ENCODE measurements at places on chromosomes 11 and 22.

DNA sequence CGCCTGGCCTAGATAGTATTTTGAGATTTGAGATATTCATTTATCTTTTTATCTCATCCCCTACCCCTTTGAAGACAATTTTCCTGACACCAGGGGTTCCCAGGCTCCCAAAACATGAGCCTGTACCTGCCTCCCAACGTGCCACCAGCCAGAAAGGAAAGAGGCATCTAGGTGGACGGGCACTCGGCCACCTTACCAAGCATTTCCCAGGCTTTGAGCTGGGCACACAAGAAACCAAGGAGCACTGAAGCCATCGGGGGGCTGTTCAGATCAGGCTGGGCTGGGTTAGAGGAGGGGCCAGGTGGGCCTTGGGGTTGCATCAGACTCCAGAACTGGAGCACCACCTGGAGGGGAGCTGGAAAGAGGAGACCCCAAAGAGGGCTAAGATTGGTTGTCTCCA, 28.5 kb upstream of the BAIAP2L2 start:
- DNase-seq: no peak

DNA sequence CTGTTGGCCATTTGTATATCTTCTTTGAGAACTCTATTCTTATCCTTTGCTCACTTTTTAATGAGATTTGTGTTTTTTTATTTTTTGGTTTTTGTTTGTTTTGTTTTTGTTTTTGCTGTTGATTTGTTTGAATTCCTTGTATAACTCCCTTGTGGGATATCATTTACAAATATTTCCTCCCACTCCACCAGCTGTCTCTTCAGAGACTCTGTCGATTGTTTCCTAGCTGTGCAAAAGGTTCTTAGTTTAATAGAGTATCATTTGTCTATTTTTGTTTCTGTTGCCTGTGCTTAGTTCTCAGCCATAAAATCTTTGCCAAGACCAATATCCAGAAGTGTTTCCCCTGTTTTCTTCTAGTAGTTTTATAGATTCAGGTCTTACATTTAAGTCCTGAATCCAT, 82.4 kb downstream of the ARHGAP32 start:
- DNase-seq: no peak

DNA sequence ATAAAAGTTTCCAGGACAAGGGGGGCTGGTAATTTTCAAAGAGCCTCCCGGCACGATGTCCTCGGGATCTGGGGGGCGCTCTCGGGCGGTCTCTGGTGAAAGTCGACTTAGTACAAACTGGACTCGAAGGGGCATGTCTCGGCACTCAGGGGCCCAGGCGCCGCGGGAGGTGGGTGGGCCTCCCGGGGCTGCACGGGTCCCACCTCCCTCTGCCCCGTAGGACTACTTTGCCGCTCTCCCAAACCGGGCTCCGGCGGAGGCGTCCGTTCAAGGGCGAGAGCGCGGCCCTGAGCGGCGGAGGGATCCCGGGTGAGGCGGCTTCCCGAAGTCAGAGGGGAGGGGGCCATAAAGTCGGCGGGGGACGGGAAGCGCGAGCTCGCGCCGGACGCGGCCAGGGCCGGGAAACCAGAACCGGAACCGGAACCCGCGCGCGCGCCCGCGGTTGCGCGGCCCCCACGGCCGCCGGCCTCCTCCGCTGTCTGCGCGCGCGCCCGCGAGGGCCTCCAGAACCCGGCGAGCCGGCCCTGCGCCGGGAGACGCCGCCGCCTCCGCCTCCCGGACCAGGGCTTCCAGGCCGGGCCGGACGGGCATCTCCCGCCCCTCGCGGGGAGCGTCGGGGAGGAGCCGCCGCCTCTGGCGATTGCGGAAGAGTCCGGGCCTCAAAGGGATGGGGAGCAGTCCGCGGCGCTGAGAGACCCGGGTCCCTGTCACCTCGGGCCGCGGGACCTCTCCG, at the start of gene ARHGEF12:
Gene ARHGEF12 (plus strand): TSS at position 506 of the 733 bp plus-strand sequence. CDS start 831 bp downstream, outside the sequence.
- DNase-seq: peak; percentile 49

GRCh38 chr22:48254311-48254873, 1491.9 kb downstream of the TBC1D22A start:
- no peak for DNase-seq

Measured in T-helper 9 cell (primary cell).